ENCODE measurements at places on chromosomes 5 and 9.

DNA sequence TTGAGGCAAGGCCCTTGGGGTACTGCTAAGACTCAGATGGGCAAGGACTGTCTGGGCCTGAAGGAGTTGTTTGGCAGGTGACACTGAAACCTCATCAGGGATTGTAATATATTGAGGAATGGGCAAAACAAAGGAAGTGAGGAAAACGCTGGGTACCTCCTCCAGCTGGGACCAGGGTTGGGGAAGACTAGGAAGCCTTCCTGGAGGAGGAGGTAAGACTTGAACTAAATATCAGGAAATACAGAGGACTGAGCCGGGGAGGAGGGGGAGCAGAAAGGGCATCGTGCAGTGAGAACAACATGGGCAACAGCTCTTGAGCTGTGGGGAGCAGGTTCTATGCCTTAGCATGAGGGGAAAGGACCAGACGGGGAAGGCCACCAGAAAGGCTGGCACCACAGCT lies 144.0 kb downstream of the GABBR2 start:
- DNase-seq: no peak

- no peak for DNase-seq
These were observed 78.0 kb downstream of the ANXA2R start for GRCh38 chr5:42962124-42962523.

- no peak for DNase-seq
These were observed 368 bp downstream of the SURF1 start for GRCh38 chr9:133355881-133356357.

- DNase-seq: no peak
These were observed 750.9 kb downstream of the MAT2B start for GRCh38 chr5:164256351-164256750.

GRCh38 chr5:67334373-67334772 lies 137.8 kb upstream of the CD180 start:
- no peak for DNase-seq
